D721Med (cell line): ENCODE measurements at places on chromosomes 4 and X.

- no peak for DNase-seq
Observed at GRCh38 chr4:77100234-77100633, 24.4 kb upstream of the CCNI start.

GRCh38 chrX:7876957-7877356 is 34.0 kb downstream of the VCX start:
- no peak for DNase-seq

DNA sequence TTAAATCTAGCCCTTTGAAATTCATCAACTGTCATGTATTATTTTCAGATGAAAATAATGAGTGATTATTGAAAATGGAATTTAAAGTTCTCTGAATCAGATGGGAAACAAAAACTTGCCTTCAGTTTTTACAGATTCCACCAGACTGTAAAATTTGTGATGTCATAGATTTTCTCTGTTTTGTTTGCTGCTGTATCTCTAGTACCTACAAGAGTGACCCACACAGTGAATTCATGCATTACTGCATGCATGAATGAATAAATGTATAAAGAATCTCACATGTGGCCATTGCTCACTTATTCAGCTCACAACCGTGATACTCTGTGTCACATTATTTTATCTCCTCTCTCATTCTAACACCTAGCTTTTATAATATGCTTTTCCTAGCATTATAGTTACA is 532.2 kb upstream of the AGA start:
- DNase-seq: no peak

- no peak for DNase-seq
Observed at GRCh38 chrX:114970806-114971205, 46.6 kb downstream of the IL13RA2 start.

DNA sequence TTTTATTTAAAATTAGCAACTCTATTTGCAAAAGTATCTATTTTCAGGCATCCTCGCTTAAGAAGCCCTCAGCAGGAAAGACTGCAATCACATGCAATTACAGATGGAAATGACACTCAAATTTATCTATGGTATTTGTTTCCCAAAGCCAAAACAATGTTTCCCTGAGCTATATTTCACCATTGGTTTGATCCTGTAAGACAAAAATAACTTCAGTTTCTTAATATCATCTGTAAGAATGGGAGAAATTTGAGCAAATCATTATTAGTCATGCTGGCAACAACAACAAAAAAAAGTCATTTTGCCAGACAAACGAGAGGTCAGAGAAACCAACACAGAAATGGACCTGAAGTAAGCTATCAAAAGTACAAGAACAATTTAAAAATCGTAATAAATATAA is 204.1 kb downstream of the NR3C2 start:
- no peak for DNase-seq

GRCh38 chr4:4439782-4440181 is 52.9 kb downstream of the NSG1 start:
- no peak for DNase-seq

GRCh38 chr4:147943159-147943638 is 211.3 kb downstream of the ARHGAP10 start:
- no peak for DNase-seq

- no peak for DNase-seq
Observed at GRCh38 chr4:47088298-47088697, 56.9 kb downstream of the GABRB1 start.

- no peak for DNase-seq
Observed at GRCh38 chrX:3815896-3816664, 102.6 kb upstream of the PRKX start.

GRCh38 chrX:63250253-63250868 is 100.8 kb downstream of the SPIN4 start:
- no peak for DNase-seq

GRCh38 chr4:153466949-153467896 is 1.1 kb downstream of the TMEM131L start:
- DNase-seq: no peak

DNA sequence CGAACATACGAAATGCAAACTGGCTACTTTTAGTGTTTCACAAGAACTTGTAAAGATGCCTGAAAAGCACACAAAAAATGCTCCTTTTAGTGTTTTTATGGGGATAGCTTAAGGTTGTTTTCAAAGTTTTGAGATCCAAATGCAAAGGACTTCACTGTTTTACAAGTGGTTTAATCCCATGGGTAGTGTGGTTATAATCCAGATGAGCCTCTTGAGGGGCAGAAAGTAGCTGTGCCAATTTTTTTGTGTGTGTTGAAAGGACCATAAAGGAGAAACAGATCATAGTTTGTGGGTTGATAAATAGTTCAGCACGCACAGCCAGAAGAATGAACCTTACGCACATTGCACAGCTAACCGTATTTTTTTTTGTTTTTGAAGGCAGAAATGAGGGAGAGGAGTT is 126.9 kb upstream of the GIMD1 start:
- no peak for DNase-seq

DNA sequence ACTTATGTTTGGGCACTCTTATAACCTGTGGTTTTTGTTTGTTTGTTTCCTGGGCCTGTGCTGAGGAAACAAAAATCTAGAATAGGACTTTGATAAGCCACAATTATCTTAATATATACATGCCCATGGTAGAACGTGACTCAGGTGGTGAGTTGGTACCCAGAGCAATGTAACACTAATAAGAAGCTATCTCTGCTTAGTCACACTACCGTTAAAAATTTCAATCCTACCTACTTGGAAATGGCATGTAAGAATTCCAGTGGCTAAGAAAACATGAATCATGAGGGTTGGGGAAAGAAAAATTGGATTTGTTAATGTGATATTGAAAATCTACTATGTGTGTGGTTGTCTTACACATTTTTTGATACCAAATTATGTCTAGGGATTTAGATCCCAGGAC is 30.5 kb upstream of the ADGRG2 start:
- DNase-seq: no peak
